ENCODE measurements at places on chromosomes 4 and X.

- no peak for DNase-seq
Observed at GRCh38 chr4:67020438-67020797, 524.9 kb downstream of the CENPC start.

- DNase-seq, result no peak
Observed at GRCh38 chr4:85498068-85498733, 23.3 kb downstream of the ARHGAP24 start.

DNA sequence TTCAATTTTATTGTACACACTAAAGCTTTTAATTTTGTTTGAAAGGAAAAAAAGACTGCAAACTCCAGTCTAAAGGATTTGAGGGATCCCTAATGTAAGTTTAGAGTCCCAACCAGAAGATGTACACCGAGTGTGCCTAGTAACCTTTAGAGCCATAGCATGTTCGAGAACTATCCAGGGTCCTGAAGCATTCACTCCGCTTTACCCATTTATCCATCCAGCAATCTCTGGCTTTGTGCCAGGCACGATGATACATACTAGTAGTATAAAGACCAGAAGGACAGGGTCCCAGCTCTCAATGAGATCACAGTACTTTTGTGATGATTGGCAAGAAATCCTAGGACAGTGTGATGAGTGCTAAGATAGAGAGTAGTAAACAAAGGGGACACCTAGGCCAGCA lies 168.7 kb downstream of the STK32B start:
- no peak for DNase-seq

DNA sequence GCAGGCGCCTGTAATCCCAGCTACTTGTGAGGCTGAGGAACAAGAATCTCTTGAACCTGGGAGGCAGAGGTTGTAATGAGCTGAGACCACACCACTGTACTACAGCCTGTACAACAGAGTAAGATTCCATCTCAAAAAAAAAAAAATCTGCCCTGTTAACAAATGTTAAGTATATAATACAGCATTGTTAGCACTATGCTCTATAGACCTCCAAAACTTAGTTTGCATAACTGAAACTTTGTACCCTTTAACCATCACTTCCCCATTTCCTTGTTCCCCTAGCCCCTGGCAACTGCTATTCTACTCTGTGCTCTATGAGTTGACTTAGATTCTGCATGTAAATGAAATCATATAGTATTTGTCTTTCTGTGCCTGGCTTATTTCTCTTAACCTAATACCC lies 76.7 kb downstream of the TAB3 start:
- DNase-seq, result no peak

GRCh38 chr4:129926936-129927335 lies 831.0 kb downstream of the C4orf33 start:
- peak; percentile 19 for DNase-seq

GRCh38 chr4:13829457-13829856 lies 201.9 kb upstream of the BOD1L1 start:
- no peak for DNase-seq

DNA sequence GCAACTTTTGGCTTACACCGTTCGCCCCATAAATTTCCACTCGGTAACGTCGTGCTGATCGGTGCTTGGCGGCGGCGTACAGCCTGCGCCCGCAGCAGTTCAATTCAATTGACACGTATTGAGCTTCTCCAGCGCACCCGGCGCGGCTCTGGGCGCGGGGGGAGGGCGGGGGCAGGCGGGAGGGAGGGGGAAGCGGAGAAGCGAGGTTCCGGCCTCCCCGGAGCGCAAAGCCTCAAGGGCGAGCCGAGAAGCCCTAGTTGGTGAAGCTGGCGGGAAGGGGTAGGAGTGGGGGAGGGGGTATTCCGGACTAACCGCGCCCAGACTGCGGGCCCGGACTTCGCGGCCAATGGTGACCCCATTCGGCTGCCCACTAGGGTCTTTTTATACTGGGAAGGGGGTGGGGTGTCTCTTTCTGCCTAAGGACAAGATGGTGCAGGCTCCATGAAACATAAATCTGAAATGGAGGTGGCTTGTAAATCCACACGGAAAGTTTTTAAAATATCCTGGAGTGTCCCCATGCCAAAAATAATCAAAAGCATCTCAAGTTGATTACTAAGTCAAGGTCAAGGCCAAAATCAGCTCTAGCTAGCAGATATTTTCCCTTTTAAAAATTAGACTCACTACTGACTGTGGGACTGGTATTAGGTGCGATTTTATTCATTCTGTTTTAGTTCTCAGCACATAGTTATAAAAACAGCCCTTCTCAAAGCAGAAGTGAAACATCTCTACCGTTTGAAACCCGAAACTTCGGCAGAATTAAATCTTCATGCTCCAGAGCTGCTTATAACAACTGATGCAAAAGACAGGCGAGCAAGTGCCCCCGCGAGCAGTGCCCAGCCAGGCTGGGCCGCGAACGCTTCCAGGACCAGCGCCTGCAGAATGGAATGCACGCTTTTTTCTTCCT lies 1.5 kb upstream of the BCOR start:
- DNase-seq, result peak; percentile 73

DNA sequence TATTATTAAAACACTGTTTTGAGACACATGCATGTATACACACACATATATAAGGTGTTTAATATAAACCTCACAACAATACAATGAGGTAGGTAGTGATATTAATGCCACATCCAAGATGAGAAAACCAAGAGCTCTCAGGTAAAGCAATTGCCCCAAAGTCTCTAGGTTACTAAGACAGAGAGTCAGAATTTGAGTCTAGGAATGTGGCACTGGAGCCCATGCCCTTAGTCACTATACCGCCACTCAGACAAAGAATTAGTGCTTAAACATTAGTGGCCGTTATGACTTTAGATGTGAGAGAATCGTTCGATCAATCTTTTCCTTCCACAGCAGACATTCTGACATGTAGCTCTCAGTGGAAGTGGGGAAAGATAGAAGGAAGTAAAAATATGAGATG lies 108.2 kb upstream of the ACSL4 start:
- no peak for DNase-seq

- DNase-seq, result peak; percentile 4
Observed at GRCh38 chrX:153412746-153413720, 1.8 kb downstream of the ZFP92 start.

- no peak for DNase-seq
Observed at GRCh38 chr4:128859887-128860677, 50.6 kb downstream of the JADE1 start.

GRCh38 chr4:10569491-10569890 lies 112.3 kb upstream of the ZNF518B start:
- no peak for DNase-seq

GRCh38 chrX:66163447-66163846 lies 600 bp upstream of the HEPH start:
- DNase-seq, result no peak

- DNase-seq, result no peak
Observed at GRCh38 chr4:40621592-40622512, 7.8 kb downstream of the RBM47 start.

- DNase-seq, result peak; percentile 76
Observed at GRCh38 chr4:151169223-151169622, 69.8 kb downstream of the RPS3A start.

DNA sequence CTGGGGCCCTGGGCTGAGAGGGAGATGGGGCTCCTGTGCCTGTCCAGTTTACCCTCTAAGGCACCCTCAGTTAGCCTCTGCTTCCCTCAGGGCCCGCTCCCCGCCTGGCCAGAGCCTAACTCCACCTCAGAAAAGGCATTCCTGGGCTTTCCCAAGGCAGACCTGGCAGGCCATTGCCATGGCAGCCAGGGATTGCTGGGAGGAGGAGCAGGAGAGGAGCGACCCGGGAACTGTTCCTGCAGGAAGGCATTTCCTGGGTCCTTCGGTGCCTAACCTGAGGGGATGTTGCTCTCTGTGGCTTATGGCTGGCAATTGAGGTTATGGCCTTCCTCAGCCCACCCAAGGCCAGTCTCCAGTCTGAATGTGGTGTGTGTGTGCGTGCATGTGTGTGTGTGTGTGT lies 131.3 kb downstream of the PJA1 start:
- DNase-seq, result no peak

DNA sequence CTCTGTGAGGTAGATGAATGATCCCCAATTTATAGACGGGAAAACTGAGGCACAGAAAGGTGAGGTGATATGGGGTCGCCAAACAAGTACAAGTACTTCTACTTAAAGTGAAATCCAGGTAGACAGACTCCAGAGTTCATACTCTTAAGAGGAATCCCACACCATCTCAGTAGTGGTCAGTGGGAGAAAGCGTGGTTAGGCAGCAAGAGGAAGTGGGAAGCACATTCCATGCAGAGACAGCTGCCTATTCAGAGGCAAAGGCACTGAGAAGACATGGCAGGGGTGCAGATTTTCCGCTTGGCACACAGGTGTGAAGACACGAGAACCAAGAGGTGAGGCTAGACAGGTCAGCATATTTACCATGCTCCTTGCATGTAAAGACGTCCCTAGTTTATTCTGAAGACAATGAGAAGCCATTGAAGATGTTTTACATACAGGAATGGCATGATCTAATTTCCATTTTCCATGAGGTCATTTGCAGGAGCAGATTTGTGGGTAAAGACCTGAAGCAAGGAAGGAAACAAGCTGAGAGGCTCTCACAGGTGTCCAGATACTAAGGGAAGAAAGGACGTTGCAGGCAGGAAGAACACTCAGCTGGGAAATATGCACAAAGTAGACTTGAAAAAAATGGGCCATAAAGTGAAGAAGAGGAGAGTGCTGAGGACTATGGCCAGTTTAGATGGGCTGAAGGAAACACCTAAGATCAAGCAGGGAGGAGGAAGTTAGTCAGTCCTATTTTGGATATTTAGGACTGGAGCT lies 17.3 kb upstream of the CLNK start:
- DNase-seq, result no peak

DNA sequence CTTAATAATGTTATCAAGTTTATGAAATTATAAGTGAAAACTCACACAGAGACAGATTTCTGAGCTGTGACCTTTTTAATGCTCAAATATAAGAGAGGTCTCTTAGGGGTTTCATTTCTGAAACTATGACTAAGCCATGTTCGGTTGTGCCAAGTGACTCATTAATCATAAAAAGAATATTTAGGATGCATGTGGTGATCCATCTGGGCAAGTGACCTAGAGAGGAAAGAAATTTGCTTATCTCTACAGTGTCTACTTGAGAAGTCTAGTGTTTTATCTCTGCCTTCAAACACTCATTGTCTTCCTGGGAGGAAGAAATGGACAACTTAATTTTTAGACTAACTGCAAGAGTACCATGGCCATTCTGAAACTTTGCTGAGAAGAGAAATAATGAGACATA lies 545.3 kb upstream of the GRID2 start:
- no peak for DNase-seq

- DNase-seq, result peak; percentile 52
Observed at GRCh38 chr4:40055511-40055862, 1.2 kb upstream of the N4BP2 start.

DNA sequence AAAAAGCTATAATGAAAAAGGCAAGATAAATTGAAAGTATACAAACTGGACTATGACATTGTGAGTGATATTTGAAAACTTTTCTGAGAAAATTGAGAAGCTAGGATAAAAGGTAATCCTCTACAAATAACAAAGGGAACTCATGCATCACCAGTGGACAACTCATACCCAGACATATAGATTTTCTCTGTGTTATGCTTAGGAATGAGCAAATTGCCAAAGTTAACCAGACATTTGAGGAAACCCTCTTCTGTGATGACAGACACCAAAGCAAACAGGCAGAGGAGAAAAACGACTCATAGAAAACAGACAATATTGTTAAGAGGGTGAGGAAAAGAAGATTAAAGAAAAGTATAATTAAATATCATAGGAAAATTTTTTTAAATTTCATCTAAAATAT lies 186.5 kb downstream of the MAB21L2 start:
- DNase-seq, result no peak

- no peak for DNase-seq
Observed at GRCh38 chr4:82930848-82931755, 30.6 kb downstream of the THAP9 start.

- DNase-seq, result no peak
Observed at GRCh38 chr4:121738780-121739535, 26.0 kb downstream of the SMIM43 start.

DNA sequence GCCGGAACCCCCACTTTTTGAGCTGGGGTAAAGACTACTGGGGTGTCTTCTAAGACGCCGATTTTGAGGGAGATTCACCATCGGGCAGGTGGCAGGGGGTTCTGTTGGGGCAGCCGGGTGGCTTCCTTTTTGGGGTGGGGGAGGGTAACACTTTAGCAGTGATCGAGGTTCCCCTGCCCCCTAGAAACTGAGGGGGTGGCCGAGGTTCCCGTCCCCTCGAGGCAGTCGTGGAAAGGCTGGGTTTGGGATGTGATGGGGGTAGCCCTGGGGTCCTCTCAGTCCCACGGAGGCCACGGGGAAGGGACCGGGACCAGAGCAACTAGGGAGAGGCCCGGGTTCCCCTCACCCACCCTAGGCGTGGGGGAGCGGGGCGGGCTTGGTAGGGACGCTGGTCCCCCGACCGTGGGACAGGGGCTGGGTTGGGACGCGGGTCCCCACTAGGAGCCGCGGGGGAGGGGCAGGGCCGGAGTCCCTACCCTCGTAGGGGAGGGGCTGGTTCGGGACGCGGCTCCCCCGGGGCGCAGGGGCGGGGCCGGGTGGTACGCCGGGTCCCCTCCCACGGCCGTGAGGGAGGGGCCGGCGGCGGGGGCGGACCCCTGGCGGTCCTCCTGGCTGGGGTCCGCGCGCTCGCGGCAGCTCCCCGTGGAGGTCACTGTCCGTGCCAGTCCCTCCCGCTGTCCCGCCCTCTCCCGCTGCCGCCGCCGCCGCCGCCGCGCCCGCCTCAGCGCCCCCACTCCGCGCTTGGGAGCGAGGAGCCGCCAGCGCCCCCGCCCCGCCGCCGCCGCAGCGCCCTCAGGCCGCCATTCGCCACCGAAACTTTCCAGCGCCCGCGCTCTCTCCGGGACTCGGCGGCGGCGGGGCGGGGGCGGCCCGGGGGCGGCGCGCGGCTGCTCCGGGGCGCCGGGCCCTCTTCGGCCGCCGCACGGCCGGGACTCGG lies at the start of gene TBL1X:
TSS of gene TBL1X (plus strand) at position 624 of the 937 bp plus-strand sequence. CDS start 188,529 bp downstream, outside the sequence.
- no peak for DNase-seq

GRCh38 chr4:138952411-138952810 lies 63.2 kb upstream of the NOCT start:
- DNase-seq, result no peak

GRCh38 chrX:150574559-150575418 lies 6.4 kb downstream of the MTM1 start:
- DNase-seq, result no peak
